ENCODE measurements at places on chromosomes 13 and 19.
A peak's percentile ranks its signal among the peaks of the same experiment; 100 is the strongest.

GRCh38 chr19:47255879-47256692 is at the start of gene CCDC9:
CCDC9 (plus strand) TSS chr19:47256525; CDS start chr19:47258401, 1,876 bp downstream.
- DNase-seq: peak; percentile 95

DNA sequence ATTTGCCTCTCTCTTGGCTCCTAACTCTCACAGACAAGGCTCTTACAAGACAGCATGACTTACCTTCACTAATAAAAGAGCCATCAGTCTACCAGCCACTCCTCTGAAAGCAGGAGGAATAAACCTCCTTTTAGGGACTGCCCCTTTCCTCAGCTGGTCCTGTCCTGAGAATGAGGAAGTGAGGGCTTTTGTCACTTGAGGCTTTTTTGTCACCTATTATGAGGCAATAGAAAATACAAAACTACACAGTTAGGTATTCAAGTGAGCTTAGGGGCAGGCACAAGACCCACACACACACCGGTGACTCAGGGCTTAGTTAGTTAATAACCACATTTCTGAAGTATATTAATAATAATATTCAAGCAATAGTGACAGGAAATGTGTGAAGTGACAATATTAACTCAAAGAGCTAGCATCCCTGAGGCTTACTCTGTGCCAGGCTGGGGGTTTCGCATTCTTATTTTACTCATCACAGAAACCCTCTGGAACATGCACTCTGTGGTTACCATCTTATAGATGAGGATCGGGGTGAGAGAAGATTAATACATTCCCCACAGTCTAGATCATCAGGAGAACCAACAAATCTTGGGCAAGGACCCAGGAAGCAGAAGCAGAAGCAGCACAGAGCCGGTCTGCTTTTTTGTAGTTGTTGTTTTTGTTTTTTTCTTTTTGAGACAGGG is 379.9 kb downstream of the LIG4 start:
- DNase-seq: no peak

DNA sequence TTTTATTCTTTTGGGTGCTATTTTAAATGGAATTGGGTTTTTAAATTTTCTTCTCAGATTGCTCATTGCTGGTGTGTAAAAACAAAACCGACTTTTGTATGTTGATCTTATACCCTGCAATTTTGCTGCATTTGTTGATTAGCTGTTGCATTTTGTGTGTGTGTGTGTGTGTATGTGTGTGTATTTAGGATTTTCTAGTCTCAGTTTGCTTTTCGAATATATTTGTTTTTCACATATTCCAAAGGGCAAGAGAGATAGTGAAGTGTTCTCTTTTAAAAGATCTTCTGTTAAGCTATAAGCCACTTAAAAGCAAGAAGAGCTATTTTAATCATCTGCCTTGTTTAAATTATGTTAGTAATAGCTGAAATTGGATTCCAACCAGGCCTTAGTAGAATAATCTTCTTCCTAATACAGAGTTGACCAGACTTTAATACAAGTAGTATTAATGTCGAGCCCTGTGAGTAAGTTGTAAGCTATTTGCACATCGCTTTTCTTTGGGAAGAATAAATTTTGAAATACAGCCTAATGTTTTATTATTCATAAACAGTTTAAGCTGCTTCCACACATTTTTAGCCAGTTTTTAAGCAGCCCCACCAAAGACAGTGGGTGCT is 57.4 kb downstream of the TM9SF2 start:
- DNase-seq: peak; percentile 20

DNA sequence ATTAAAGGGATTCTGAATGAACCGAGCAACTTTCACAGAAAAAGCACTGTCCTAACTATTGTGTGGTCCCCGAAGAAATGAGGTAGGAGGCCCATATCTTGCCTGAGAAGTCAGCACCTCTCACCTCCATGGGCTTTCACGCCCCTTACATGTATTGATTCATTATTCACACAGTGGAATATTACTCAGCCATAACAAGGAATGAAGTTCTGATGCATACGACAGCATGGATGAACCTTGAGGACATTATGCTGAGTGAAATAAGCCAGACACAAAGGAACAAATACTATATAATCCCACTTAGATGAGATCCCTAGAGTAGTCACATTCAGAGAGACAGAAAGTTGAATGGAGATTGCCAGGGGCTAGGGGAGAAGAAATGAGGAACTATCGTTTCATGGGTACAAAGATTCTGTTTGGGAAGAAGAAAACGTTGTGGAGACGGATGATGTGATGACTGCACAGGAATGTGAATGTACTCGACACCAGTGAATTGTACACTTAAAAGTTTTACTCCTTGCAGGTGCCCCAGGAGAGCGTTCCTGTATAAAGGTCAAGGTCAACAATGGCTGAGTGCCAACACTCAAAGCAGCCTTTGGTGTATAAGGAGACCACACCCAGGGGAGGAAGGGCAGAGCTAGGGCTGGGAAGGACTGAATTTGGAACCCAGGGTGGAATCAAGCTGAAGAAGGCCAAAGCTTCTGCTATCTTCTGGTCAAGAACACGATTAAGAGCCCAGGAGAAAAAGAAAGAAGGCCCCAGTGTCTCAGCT is 22.5 kb downstream of the ZIC5 start:
- no peak for DNase-seq

DNA sequence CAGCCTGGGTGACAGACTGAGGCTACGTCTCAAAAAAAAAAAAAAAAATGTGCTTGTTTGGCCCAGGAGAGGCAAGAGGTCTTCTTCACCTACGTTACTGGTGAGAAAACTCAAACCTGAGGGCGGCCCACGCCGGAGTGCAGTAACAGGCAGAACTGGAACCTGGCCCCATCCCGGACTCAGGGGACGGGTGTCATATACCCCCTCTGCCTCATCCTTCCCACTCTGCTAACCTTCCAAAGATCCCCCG is 414 bp upstream of the ADAT3 start:
- DNase-seq: no peak

Data from EH (cell line).